Adrenal gland (tissue), 19 donors: ENCODE measurements at places on chromosomes 11 and 22. TPM values are rescaled to one million over a fixed set of nuclear protein-coding genes. Genes with fewer than 3 reads are reported as not detected.

Gene TMEM191B
- not detected for polyA plus RNA-seq

Gene GLB1L2
- 3.6 TPM for polyA plus RNA-seq

Gene MMP13
- not detected for polyA plus RNA-seq

Gene KCNJ1
- polyA plus RNA-seq, result not detected

Gene TPBGL
- 3.1 TPM for polyA plus RNA-seq

- DNase-seq, result no peak
Measured at GRCh38 chr11:58923300-58923788, 15.9 kb upstream of the GLYATL1 start.

- DNase-seq, result no peak
Measured at GRCh38 chr11:99275521-99275920, 254.8 kb downstream of the CNTN5 start.

DNA sequence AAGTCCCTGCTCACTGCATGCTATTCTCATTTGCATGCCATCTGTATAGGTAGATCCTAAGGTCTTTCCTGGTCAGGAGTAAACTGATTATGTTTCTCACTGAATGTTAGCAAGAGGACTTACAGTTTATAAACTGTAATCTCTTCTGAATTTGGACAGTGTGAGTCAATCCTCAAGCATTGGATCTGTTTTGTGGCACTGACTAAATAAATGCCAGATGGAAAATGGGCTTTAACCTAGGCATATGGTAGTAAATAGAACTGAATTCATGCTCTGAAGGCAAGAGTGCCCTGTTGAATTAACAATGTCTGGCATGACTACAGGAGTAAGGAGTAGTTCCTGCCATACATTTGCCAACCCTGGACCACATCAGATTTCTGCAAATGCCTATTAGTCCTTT, 11.4 kb downstream of the FAM181B start:
- no peak for DNase-seq

DNA sequence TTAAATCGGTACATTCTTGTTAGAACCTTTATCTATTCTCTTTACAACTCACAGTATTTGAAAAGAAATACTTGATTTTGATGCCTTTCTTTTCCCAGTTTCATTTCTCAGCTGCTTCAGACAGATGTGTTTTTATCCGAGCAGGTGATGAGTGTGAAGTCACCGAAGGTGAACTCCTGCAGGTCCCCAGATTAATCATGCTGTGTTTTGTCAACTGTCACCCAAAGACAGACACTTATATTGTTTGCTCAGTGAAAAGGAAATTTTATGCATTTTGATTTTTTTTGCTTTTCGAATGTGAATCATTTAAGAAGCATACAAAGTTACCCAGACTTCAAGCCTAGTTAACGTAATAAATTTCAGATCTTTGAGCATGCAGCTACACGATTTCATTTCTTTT, 7.8 kb upstream of the TMPRSS13 start:
- DNase-seq, result no peak

GRCh38 chr11:26106726-26107125, 225.2 kb upstream of the ANO3 start:
- DNase-seq, result no peak

GRCh38 chr11:107928767-107929507, 689 bp downstream of the RAB39A start:
- peak; percentile 19 for DNase-seq

DNA sequence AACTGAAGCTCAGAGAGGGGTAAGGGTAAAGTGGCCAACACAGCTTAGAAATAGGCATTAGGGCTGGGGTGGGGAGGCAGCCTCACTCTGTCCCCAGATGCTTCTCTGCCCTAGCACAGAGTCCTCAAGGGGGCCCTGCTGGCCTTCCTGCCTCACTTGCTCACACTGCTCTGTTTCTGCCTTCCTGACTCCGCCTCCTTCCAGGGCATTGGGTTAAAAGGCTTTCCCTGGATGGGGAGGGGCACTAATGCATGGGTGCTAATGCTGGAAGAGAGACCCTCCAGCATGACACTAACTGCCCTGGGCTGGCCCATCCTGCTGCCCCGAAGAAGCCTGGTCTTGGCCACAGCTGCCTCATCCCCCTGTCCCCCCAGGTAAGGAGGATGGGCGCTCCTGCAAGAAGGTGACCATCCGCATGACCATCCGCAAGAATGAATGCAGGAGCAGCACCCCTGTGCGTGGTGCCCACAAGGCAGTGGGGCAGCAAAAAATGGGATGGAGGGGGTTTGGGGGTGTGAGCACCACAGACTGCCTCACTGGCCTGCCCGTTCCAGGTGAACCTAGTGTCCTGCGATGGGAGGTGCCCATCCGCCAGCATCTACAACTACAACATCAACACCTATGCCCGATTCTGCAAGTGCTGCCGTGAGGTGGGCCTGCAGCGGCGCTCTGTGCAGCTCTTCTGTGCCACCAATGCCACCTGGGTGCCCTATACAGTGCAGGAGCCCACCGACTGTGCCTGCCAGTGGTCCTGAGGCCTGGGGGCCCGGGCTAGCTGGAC, 74.0 kb upstream of the MYOD1 start:
- no peak for DNase-seq

- DNase-seq, result no peak
Measured at GRCh38 chr22:37182101-37182948, 5.7 kb downstream of the C1QTNF6 start.
